ENCODE measurements at places on chromosomes 1 and 21.
A peak's percentile ranks its signal among the peaks of the same experiment; 100 is the strongest.

GRCh38 chr1:162728573-162728972 lies 61.9 kb upstream of the HSD17B7 start:
- DNase-seq, result no peak

DNA sequence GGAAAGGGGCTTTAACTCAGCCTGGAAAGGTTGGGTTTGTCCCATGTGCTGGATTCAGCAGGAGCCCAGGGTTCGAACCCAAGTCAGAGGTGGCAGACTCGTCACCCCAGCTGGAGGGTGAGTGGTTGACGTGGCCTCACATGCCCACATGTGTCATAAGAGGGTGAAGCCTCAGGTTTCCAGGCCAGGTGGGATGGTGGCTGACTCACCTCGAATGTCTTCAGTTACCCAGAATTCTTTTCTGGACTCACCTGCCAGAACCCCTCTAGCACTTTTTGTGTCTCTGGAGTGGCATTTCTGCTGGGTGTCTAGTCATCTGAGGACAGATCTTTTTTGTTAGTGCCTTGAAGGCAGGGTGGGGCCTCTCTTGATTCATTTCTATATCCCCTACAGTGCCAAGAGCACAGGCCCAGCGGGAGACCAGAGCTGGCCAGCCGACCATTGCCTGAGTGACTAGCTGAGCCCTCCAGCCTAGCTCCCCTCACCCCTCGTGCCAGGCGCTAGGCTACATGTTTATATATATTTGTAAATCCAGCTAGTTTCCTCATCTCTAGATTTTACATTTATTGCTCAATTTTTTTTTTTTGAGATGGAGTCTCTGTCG lies 28.1 kb downstream of the IL6R start:
- DNase-seq, result peak; percentile 72

GRCh38 chr1:56574794-56575193 lies 4.6 kb downstream of the PLPP3 start:
- DNase-seq, result no peak

- no peak for DNase-seq
These were observed 4.3 kb downstream of the NEK7 start for GRCh38 chr1:198160946-198161614.

- no peak for DNase-seq
These were observed 6.7 kb upstream of the CD55 start for GRCh38 chr1:207314816-207315215.

DNA sequence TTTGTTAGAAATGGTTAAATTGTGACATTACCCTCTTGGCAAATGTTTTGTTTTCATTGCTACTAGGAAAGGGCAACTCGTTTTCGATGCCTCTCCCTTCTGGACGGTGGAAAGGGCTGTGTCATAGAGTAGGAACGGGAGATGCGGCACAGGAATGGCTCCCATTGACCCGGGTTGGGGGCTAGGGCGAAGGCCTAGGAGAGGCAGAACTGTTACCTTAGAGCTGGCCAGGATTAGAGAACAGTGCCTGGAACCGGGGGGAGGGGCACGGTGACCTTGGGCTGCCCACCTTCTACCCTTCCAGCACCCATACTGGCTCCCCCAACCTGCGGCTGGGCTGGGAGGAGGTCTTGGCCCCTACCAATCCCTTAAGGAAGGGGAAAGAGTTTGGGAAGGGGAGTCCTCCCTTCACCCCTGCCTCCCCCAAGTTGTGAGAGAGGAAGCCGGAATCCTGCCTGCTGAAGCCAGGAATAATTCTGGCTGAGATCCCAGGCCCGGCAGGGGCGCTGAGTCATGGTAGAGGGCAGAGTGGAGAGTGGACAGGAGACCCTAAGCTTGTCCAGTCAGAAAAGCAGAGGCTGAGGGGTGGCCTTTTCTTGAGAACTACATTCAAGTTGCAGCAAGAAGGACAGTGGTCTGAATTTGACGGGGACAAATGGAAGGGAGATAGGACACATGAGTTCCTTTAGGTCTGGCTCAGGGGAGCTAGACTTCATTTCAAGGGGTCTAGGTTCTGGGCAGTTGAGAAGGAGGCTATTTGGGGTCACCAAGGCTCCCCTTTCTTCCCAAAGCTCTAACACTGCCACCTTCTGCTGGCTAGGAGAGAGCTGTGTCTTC lies 8.2 kb downstream of the LMNA start:
- no peak for DNase-seq

DNA sequence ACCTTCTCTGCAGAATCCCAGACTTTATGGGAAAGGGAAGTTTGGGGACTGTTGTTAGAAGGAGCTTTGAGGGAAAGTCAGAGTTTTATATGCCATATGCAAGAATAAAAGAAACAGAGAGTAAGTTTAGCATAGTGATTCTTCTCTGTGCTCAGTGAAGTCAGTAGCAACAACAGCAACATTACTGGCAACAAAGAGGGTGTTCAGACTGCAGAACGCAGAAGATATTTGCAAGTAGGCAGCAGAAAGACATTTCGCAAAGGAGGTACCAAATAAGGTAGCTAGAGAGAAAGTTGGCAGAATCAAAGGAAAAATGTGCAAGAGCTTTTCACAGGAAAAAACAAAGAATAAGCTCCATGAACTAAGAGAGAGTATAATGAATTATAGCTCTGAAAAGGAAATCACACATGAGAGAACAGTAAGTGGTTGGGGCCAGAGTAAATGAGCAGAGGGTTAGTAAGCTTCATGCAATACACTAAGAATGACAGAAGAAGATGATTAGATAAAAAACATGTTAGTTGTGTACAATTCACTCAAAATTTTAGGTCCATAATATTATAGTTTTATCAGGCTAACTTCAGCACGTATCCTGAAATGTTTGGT lies 98.1 kb downstream of the NEGR1 start:
- DNase-seq, result no peak

DNA sequence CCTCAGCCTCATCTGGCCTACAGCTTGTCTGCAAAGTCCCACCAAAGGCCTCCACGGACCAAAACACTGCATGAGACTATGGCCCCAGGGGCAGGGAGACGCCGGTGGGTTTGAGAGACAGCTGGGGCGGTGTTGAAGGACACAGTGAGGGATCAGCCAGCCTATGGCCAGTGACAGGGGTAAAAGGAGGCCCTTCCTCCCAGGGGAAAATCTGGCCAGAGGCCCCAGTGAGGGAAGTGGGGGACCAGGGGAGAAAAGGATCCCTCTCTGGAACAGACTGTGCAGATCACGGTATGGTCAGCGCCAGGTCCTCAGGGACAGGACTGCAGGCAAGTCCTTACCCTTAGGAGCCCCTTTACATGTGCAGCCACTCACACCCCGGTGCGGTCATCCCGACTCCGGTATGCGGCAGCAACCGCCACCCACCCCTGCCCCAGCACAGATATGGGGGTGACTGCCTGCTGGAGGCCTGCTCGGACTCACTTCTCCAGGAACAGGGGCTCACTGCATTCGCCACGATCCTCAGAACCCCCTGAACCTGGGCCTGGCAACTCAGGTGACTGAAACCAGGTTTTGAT lies 1.3 kb downstream of the CERS2 start:
- no peak for DNase-seq

GRCh38 chr1:11188858-11189451 lies at the start of gene ANGPTL7:
Gene ANGPTL7, plus strand, starts transcription at chr1:11189355. Its CDS starts 225 bp downstream, at chr1:11189580.
- DNase-seq, result no peak

- DNase-seq, result no peak
These were observed 735 bp upstream of the BRINP3 start for GRCh38 chr1:190478149-190479049.

DNA sequence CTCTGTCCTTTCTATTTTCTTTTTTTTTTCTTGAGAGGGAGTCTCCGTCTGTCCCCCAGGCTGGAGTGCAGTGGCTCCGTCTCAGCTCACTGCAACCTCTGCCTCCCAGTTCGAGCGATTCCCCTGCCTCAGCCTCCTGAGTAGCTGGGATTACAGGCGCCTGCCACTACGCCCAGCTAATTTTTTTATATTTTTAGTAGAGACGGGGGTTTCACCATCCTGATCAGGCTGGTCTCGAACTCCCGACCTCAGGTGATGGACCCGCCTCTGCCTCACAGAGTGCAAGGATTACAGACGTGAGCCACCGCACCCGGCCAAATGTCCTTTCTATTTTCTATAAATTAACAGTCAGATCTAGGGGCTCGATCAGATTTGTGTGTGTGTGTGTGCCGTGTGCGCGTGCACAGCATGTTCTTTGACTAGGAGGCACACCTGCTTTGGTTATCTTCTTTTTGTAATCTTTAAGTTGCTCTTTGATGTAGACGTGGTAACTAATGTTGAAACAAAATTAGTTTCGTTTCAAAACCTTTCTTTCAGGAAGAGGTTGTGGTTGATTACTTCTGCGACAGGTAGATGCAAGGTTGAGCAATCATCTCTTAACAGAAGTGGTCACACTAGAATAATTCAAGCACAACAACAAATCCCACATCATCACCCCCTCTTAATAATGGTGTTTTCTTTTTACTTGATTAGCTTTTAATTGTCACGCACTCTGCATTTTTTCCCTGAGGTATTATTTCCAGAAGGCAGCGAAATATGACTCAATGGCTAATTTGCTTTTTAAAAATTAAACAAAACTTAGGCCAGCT lies 779 bp upstream of the DEGS1 start:
- peak; percentile 75 for DNase-seq

- DNase-seq, result no peak
These were observed 166.9 kb downstream of the NCAM2 start for GRCh38 chr21:21165063-21165645.

DNA sequence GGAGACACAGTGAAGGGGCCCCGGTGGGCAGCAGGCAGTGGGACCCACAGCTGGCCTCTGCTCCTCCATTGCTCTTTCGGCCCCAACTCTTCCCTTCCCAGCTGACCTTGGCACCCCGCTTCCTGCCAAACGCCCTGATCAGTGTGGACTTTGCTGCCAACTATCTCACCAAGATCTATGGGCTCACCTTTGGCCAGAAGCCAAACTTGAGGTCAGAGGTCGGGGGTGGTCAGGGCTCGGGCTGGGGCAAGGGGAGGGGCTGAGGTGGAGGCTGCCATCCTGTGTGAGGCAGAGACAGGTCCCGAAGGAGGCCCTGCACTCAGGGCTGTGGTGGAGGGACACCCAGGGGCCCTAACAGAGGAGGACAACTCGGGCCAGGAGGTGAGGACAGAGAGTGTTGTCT lies 13.7 kb downstream of the PODN start:
- no peak for DNase-seq

- no peak for DNase-seq
These were observed 50.4 kb upstream of the PTGFR start for GRCh38 chr1:78440381-78440793.

- no peak for DNase-seq
These were observed 36.5 kb upstream of the ADAMTS1 start for GRCh38 chr21:26881504-26882228.

DNA sequence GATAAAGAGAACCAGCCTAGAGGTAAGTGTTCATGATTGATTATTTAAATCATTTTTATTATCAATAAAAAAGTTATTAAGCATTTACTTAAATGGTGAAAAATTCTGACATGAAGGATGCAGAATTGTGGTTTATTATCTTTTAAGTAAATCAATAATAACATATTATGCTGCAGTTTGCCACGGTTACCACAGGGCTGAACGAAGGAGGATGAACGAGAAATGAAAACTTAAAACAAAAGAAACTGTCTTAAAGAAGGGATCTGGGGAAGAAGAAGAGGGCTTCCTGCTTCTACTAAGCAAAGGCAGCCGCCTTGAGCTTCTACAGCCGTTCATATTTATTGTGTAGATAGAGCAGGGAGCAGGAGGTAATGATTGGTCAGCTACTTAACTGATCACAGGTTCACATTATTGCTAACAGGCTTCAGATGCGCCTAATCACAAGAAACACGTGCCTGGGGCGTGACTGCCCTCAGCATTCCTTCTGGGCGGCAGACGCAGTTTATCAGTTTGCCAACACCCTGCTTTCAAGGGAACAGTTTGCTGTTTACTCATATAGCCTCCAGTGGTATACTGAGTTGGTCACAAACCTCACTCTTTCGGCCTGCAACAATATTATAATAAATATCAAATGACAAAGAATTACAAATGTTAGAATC lies 5.8 kb upstream of the FNBP1L start:
- no peak for DNase-seq

- DNase-seq, result no peak
These were observed 301.4 kb upstream of the ADAMTS5 start for GRCh38 chr21:27268290-27268689.

GRCh38 chr1:219812491-219813203 lies 115.7 kb downstream of the SLC30A10 start:
- no peak for DNase-seq

- DNase-seq, result no peak
These were observed 21.3 kb upstream of the GNPAT start for GRCh38 chr1:231219422-231220401.

GRCh38 chr1:172321451-172321850 lies 99.0 kb upstream of the C1orf105 start:
- no peak for DNase-seq

- DNase-seq, result no peak
These were observed 15.6 kb downstream of the CADM3 start for GRCh38 chr1:159187033-159187432.

GRCh38 chr1:151970626-151971025 lies 23.0 kb downstream of the S100A10 start:
- no peak for DNase-seq

GRCh38 chr1:200917291-200917817 lies 22.7 kb downstream of the INAVA start:
- no peak for DNase-seq

DNA sequence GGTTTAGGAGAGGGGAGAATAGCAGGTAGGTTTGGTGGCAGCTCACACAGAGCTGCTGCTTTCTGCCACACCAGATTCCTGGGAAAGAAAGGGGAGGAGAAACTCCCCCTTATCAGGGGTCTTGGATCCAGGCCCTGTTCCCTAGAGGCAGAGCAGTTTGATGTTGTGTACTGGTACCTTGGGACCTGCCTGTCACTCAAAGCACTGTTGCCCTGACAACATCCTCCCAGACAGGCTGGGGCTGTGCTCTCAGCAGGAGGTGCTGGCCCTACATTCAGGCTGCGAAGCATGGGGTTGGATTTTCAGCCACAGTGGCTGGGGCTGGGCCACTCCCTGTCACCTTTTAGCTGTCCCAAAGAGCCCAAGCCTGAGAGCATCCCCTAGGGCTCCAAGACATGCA lies 188.0 kb downstream of the GRIK3 start:
- no peak for DNase-seq

- DNase-seq, result no peak
These were observed 193.4 kb upstream of the LMO4 start for GRCh38 chr1:87135329-87135712.

DNA sequence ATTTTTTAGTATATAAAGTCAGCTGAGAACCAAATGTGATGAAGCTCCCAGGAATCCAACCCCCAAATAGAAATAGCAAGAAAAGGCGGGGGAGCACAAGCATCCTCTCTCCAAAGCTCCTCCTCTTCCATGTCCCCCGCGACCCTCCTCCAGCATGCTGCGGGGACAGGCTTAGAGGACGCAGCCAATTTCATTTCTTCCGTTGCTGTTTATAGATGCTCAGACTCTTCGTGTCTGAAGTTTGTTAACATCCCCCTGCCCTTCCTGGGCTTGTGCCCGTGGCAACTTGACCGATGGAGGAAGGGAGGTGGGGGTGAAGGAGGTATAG lies 754 bp upstream of the NPPA start:
- DNase-seq, result no peak
